ENCODE measurements at places on chromosomes 2 and 18.

- DNase-seq, result peak; percentile 80
Observed at GRCh38 chr2:49616800-49617199, 462.5 kb upstream of the FSHR start.

DNA sequence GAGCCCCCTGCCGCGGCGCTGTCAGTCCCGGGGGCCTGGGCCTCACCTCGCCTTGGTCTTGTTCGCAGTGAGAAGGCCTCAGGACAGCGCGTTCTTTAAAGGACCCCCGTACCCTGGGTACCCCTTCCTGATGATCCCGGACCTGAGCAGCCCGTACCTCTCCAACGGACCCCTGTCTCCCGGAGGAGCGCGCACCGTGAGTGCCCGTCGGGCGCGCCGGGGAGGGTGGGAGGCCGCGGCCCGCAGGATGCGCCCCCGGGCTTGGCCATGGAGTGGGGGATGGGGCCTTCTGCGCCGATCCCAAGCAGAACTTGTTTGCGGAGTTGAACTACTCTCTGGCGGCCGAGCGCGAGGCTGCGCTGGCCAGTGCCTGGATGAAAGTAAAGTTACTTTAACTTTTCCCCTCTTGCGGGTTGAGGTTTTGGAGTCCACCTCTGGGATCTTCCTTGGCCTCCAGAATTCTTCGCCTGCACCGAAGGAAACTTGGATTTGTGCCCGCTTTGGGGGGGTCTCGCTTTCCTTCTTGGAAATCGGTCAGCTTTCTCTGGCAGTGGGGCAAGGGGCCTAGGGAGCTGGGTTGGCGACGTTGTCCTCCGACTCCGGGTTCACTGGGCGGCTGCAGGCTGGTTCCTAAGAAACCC lies 1.2 kb downstream of the TCF7L1 start:
- no peak for DNase-seq

DNA sequence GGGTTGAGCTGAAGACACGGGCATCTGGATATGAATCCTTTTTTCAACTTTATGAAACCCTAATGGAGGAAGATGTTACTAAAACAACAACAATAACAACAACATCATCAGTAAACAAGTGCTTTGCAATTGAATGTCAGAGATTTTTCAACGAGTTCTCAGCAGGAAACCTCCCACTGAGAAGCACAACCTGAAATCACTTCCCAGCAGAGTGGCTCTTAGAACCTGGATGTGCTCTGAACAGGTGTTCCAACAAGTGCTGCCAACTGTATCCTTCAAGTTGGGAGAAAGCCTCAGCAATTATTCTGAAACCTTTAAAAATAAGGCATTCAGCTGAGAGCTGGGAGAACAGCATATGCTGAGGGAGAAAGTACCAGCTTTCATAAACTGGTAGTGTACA lies 1622.7 kb upstream of the CELF4 start:
- DNase-seq, result peak; percentile 47

GRCh38 chr2:164464376-164464775 lies 156.9 kb downstream of the GRB14 start:
- no peak for DNase-seq

DNA sequence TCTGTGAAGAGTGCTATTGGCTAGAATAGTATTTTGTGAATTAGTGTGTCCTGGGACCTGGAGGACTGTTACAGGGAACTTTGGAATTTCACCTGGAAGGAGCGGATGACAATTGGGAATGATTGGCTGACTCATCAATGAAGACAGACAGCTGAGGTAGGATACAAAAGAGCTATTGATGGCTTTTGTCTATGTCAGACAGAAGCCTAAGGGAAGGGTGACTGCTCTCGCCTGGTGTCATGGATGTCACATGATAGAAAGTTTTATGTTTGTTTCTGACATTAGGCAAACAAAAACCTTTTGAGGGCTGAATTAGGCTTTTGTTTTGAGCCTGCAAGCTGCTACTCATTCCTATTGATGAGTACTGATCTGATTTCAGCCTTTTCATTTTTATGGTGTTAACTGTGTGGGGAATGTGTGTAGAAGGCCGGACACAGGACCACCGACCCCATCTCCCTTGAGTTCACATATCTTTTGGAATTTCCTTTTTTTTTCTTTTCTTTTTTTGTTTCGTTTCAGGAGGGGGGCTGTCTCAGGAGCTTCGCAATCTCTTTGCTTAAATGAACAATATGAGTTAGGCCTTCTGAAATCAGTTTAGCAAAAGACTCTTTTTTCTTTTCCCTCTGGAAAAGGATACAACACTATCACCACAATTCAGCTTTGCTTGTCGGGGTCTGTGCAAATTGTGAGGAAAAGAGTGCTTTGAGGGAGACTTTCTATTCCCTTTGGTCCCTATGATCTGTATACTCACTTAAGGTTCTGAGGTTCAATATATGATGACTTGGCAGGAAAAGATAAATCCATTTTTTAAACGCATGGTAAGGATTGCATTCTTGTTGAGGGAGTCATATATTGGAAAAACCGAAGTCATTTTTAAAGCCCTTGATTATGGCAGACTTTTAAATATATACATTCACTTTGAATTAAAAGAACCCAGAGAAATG lies 207.9 kb upstream of the FIGN start:
- no peak for DNase-seq

DNA sequence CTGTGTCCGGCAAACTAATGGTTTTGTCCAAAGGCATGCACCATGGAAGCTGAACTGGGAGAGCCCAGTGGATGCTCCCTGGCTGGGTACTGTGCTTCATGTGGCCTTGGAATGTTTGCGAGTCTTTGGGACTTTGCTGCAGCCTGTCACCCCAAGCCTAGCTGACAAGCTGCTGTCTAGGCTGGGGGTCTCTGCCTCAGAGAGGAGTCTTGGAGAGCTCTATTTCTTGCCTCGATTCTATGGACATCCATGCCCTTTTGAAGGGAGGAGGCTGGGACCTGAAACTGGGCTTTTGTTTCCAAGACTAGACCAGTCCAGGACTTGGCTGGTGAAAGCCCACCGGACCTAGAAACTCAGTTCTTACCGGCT lies 1.7 kb downstream of the MARS2 start:
- no peak for DNase-seq

- DNase-seq, result no peak
Observed at GRCh38 chr2:68767031-68767961, 32.7 kb downstream of the ARHGAP25 start.

DNA sequence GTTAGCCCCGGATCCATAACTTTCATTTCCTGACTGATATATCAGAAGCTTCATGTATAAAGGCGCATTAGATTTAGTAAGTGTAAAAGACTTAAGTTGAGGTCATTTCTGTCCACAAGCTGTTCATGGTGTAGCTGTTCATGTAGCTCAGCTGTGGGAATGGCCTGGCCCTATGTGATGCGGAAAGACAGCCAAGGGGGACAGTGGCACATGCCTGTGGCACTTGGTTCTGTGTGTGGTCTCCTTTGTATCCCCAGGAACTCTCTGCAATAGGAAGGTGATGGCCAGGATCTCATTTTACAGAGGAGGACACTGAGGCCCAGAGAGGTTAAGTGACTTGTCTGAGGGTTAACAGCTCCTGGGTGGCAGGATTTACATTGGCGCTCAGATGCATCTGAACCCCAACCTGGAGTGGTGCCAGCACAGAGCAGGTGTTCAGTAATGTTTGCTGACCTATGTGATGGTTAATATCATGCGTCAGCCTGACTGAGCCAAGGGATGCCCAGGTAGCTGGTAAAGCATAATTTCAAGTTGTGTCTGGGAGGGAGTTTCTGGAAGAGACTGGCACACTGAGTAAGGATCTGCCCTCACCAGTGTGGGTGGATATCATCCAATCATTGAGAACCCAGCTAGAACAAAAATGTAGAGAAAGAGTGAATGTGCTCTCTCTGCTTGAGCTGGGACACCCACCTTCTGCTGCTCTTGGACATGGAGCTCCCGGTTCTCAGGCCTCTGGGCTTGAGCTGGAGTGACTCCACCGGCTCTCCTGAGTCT lies 25.4 kb downstream of the HPCAL1 start:
- peak; percentile 67 for DNase-seq

All from NCI-H2171 treated with DMSO at 0.1 percent for 48 hours (cell line).